ENCODE measurements at places on chromosomes 5 and 9.

DNA sequence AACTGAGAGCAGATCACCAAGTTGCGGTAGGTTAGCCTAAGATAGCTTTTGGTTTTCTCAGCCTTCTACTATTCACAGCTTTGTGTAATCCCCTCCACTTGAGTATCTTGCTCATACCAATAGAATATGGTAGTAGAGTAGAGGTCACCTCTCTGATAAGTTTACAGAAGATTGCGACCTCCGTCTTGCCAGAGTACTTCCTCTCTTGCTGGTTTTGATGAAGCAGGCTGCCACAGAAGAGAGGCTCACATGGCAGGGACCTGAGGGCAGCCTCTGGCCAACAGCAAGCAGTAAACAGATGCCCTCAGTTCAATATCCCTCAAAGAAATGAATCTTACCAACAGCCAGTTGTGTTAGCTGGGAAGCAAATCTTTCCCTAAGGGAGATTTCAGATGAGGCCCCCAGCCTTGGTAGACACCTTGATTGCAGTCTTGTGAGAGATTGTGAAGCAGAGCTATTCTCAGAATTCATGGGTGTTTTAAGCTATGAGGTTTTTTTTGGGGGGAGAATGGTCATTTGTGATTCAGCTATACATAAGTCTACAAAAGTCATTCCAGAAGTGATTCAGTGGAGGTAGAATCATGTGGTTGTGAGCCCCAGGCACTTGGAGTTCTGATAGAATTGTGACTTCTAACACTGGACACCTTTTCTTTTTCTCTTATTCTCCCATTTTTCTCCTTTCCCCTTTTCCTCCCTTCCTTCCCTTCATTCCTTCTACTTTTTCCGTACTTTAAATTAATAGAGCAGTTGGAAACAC is 22.7 kb upstream of the CDKN2B start:
- DNase-seq: no peak

DNA sequence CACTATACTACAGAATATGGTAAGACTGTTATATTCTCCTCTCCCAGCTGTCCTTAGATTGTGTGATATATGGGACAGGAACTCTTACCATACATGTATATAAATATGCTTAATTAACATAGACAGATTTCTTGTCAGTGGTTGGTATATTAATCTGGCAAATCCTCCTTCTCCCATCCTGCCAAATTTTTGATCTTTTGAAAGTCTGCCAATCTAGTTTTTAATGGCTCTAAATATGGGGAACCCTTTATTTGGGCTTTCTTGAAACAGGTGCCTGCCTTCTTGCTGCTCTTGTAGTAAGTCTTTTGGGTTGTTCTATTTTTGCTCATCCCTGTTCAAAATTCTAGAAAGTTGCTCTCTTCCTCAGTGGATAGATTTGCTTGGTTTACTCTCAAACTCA is 63.5 kb downstream of the SPATA31D1 start:
- no peak for DNase-seq

DNA sequence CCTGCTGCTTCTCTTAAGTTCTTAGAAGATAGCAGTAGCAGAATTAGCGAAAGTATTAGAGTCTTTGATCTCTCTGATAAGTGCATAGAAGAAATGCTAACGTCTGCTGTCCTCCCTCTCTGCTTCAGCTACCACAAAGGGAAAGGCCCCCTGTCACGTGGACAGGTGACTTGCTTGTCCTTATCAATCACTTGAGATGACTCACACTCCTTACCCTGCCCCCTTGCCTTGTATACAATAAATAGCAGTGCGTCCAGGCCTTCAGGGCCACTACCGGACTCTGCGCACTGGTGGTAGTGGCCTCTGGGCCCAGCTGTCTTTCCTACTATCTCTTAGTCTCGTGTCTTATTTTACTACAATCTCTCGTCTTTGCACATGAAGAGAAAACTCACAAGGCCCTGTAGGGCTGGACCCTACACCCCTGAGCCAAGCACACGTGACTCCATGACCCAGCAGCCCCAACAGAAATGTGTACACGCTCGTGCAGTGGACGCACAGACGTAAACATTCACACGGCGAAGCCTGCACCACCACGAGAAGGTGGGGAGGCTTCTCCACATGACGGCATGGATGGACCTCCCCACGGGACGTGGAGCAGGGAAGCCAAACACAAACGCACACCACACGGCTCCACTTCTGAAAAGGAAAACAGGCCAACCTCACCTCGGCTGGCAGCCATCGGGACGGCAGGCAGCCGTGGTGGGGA is 38.3 kb downstream of the PNPLA7 start:
- DNase-seq: no peak

GRCh38 chr5:55601204-55601618 is 66.4 kb upstream of the PLPP1 start:
- DNase-seq: no peak

DNA sequence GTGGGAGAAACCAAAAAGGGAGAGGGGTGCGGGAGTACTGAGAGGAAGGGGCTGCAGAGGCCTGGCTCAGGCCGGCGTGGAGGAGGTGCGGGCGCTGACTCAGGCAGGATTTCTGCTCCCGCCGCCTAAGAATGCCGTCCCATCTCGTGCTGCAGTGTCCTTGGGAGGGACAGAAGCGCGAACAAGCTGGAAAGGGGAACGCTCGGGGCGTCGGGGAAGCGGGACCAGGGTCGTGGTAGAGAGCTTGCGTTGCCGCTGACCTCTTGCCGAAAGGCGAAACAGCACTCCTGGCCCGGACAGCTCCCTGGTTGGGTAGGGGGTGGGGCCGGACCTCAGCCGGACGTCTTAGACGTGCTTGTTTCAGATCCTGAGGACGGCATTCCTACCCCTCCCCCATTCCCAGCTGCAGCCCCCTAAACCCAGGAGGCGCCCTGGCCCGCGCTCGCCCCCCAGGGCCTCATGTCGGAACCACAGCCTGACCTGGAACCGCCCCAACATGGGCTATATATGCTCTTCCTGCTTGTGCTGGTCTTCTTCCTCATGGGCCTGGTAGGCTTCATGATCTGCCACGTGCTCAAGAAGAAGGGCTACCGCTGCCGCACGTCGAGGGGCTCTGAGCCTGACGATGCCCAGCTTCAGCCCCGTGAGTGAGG is 1.1 kb downstream of the RELL2 start:
- peak; percentile 50 for DNase-seq

- DNase-seq: no peak
Observed at GRCh38 chr5:3317051-3317795, 278.4 kb upstream of the IRX1 start.

- DNase-seq: no peak
Observed at GRCh38 chr9:9790216-9790872, 822.5 kb downstream of the PTPRD start.

- DNase-seq: no peak
Observed at GRCh38 chr5:41794471-41794870, 75.8 kb downstream of the OXCT1 start.

GRCh38 chr9:9874270-9874669 is 738.5 kb downstream of the PTPRD start:
- no peak for DNase-seq

DNA sequence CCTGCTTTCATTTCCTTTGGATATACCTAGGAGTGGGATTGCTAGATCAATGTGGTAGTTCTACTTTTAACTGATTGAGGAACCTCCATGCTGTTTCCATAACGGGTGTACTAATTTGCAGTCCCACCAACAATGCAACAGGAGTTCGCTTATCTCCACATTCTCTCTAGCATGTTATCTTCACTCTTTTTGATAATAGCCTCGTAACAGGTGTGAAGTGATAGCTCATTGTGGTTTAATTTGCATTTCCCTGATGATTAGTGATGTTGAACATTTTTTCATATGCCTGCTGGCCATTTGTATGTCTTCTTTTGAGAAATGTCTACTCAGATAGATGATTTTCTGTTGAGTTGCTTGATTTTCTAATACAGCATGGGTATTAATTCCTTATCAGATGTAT is 142.2 kb downstream of the ZNF462 start:
- DNase-seq: no peak

GRCh38 chr5:6343951-6344592 is 34.3 kb downstream of the MED10 start:
- DNase-seq: no peak

DNA sequence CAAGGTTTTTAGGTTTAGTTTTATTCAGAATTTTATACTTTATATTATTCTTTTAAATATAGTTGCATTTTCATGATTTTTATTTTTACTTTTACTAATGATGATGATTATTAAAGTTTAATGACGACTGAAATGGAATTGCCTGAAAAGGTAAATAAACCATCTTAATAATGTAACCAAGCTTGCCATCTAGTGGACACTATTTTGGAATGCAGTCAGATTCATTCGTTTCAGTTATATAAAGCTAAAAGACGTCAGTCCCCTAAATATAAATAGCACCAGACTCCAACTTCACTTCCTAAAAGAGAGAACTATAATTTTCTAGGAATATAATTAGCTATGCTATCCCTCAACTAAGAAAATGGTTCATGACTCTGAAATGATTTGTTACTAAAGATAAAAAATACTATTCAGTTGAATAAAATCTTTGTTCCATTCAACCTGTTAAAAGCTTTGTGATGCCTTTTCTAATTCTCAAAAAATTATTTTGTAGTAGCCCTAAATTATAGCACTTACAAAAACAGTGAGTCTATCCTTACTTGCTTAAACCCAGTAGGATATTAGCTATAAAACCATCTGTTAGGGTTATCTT is 19.9 kb downstream of the ABITRAM start:
- DNase-seq: no peak

DNA sequence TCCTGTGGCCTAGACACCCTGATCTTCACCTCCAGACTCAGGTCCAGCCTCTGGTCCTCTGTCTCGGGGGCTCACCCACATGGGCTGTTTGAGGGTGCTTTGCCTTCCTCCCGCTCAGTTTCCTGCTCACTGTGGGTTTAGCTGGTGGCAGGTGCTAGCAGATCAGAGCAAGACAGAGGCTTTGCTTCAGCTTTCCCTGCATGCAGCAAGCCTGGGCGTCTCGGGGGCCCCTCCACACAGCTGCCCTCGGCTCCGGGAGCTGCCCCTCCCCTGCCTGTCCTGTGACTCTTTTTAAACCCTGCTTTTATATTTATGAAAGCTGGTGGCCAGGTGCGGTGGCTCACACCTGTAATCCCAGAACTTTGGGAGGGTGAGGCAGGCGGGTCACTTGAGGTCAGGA is 14.6 kb downstream of the MRPL36 start:
- DNase-seq: no peak

- DNase-seq: no peak
Observed at GRCh38 chr5:2894736-2895135, 143.3 kb upstream of the IRX2 start.

DNA sequence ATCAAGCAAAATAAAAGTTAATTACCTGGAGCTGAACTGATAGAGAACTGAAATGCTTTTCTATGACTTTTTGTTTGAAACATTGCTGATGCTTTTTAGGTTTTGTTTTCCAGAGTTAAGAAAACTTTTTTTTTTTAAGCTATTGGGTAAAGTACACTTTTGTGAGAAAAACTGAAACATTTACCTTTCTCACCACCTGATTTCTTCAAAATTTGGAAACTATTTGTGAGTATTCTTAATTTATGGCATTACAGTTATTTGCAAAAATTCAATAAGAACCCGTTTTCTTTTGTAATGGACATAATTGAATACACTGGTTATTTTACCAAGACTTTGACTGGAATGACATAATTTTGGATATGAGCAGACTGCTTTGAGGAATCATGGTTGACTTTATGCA is 6.6 kb downstream of the C9orf153 start:
- DNase-seq: no peak

GRCh38 chr9:83583151-83584014 is 39.6 kb upstream of the IDNK start:
- peak; percentile 15 for DNase-seq

- DNase-seq: no peak
Observed at GRCh38 chr9:26744191-26744965, 148.2 kb downstream of the CAAP1 start.

GRCh38 chr5:98631311-98632054 is 142.0 kb upstream of the RGMB start:
- no peak for DNase-seq

- no peak for DNase-seq
Observed at GRCh38 chr9:108057421-108058134, 568.0 kb upstream of the KLF4 start.

DNA sequence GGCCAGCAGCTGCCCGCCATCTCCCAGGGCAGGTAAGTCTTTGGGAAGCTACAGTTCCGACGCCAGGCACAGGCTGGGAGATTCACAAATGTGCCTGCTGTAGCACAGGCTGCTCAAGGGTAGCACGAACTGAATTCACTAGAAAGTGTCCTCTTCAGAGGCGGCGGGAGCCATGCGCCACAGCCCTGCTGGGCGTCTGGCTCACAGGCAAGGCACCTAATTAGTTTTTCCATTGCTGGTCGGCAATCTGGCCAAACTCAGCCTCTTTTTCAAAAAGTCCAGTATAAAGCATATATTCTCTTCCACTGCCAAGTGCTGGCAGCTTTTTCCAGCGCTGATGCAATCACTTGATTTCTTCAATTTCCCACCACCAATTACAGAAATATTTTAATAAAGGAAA is 128.9 kb upstream of the RAPGEF1 start:
- no peak for DNase-seq

GRCh38 chr9:101792475-101792874 is 54.0 kb upstream of the GRIN3A start:
- DNase-seq: no peak

- no peak for DNase-seq
Observed at GRCh38 chr5:14394365-14394764, 187.2 kb upstream of the OTULINL start.

GRCh38 chr5:31095796-31096195 is 97.7 kb upstream of the CDH6 start:
- no peak for DNase-seq

- DNase-seq: no peak
Observed at GRCh38 chr5:41883243-41883642, 13.0 kb upstream of the OXCT1 start.

DNA sequence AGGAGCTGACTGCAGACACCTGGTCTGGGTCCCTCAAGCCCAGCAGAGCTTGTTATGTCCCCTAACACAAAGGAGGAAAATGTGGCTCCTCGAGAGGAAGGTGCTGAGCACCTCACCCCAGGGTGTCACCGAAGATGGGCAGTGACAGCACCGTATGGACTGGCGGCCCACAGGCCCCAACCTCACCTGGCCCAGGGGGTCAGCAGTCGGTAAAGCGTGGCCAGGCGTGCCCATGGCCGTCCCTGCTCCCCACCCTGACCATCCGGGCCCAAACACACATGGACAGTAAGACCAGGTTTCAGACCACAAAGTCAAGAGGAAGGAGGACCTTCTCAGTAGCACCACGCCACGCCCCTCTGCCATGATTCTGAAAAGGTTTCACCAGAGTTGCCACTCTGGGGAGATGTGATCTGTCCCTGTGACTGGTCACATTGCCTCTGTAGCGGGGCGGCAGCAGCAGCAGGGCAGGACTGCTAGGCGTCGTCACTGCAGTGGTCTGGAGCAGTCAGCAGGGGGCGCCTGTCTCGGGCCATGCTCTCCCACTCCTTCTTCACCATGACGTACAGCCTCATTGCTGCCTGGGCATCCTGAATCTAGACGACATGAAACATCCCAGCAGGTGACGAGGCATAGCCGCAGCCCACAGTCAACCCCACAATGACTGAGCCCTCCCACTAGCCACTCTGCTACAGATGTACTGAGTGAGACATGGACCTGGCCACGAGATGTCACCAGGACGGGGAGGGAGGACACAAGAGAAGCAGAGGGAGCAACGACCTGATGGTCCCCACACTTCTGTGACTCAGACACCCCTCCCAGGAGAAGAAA is 11.1 kb downstream of the REXO4 start:
- DNase-seq: peak; percentile 78

GRCh38 chr9:107894572-107895261 is 405.1 kb upstream of the KLF4 start:
- no peak for DNase-seq

All from activated CD4-positive, alpha-beta T cell treated with anti-CD3 and anti-CD28 coated beads for 4 hours (primary cell).